Keratinocyte (primary cell): ENCODE measurements at places on chromosomes 13 and 19.

DNA sequence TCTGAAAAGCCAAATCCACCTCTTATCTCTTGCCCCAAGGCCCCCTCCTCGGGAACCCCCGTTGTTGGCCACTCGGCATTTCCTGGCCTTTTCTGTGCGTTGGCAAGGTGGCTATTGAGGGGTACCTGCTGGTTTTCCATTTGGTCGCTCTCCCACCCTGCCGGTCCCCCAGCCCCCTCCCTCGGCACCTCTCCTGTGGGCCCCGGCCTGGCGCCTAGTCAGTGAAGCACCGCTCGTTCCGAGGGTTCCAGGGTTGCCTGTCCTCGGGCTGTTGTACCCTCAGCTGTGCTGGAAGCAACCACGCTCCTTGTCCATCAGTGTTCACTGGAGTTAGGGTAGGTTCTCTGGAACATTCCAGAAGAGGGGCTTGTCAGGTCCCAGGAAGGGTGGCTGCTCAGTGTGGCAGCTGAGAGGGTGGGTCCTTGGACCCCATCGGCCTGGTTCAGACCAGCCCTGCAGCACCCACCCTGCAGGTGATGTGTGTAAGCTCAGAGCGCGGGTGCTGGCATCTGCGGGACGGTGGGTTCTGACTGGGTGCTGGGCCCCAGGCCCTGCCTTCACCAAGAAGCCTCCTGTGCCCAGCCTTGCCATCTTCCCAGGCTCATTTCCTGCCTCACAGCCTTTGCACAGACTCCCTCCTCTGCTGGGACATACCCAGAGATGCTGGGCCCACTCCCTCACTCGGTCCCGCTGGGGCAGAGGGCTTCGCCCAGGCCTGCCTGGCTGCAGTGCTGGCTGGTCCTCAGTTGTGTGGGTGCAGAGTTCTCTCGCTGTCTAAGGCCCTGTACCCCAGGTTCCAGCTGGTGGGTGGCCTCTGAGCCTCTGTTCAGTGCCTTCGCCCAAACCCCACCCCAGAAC is 21.3 kb downstream of the NKPD1 start:
- no peak for DNase-seq

DNA sequence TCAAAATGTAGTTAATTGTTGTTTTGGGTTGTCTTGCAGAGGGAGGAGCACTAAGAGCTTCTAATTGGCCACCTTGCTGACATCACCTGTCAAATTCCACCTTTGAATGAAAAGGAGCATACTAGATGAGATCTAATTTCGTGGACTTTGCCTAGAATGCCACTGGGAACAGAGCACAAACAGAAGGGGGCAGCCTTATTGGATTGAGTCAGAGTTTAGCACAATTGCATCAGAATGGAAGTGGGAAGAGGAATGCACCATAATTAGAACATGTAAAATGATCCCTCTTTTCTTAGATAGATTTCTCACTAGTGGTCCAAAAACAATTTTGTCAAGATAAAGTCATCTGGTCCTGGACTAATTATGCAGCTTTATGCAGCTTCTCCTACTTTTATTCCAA is 1552.2 kb downstream of the PCDH9 start:
- DNase-seq, result no peak

- DNase-seq, result no peak
Measured at GRCh38 chr13:63184693-63185092, 1769.0 kb upstream of the PCDH20 start.

DNA sequence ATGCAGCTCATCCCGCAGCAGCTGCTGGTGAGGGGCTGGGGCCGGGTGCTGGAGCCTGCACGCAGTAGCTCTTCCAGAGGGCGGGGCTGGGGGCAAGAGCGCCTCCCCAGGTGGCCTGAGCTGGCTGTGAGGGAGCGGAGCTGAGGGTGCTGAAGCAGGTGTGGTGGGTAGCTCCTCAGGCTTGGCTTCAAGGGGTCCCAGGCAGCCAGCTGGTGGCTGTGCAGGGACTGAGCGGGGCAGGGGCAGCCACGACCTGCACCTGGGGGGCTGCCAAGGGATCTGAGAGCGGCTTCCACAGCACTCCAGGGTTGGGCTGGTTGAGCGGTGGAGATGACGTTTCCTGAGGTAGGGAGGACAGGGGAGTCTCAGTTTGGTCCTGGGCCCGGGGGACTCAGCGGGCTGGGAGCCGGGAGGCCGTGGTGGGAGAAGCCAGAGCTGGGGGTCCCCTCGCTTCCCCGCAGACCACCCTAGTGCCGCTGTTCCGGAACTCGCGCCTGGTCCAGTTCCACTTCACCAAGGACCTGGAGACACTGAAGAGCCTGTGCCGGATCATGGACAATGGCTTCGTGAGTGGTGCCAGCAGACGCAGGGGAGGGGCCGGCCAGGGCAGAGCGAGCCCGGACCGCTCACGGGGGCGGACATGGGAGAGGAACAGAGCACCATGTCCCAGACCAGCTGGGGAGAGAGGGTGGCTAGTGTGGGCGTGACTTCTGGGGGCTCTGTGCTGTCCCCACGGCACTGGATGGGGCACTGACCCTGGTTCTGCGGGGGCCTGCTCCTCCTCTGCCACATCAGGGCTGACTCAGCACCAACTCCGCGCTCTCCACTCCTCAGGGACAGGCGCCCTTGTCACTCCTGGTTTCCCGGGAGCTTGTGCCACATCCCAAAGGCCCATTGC is 7.4 kb downstream of the PTOV1 start:
- no peak for DNase-seq

- no peak for DNase-seq
Measured at GRCh38 chr13:78662467-78662866, 3.5 kb upstream of the OBI1 start.

GRCh38 chr13:75645141-75645540 is 9.0 kb downstream of the LMO7 start:
- no peak for DNase-seq

DNA sequence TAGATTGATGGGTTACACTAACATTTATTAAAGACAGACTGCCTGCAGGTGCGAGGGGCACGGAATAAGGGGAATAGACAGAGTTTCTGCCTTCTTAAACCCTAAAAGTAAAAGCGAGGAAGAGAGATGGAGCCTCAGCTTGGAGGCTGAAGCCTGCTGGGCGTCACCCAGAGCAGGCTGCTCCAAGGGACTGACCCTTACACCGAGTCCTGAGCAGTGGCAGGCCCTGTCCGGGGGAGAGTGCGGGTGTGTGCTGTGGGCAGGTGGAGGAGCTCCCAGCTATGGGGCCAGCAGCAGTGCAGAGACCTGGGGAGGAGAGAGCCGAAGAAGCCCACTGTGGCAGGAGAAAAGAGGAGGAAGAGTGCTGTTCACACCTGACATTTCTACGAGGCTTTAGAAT is 86.4 kb downstream of the SOX1 start:
- DNase-seq, result no peak

- DNase-seq, result no peak
Measured at GRCh38 chr13:32663660-32664059, 77.4 kb downstream of the PDS5B start.

- no peak for DNase-seq
Measured at GRCh38 chr13:27193496-27193895, 21.9 kb upstream of the USP12 start.

DNA sequence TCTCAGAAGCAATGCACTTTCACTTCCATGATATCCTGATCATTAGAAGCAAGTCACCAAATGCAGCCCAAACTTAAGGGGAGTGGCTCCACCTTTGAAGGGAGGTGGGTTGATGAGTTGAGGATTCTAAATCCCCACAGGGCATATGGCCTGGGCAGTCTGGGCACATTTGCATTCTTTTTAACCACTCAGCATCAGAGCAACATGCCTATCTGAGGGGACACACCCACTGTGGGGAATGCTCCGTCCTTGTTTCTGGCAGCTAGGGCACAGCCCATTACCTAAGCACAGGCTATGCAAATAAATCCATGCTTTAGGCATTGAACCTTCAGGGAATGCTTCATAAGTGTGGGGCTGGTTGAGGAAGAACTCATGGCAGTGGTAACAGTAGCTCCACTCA is 12.3 kb upstream of the SACS start:
- DNase-seq, result peak; percentile 17

GRCh38 chr19:590396-590745 is 690 bp downstream of the HCN2 start:
- DNase-seq, result no peak

DNA sequence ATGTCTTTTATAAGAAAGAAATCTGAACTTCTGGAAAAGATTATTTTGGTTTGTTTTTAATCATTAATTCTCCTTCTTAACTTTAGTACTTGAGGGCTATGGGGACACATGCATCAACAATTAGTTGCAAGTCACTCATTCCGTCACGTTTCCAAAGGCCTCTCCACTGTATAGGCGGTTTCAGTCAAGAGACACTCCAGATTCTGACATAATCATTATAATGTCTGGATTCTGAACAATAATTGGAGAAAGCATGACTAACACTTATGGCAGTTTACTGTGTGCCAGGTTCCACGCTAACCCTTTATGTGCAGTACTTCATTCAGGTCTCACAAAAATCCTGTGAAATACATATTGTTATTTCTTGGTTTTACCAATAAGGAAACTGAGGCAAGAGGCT is 71.9 kb downstream of the TNFRSF19 start:
- DNase-seq, result no peak

DNA sequence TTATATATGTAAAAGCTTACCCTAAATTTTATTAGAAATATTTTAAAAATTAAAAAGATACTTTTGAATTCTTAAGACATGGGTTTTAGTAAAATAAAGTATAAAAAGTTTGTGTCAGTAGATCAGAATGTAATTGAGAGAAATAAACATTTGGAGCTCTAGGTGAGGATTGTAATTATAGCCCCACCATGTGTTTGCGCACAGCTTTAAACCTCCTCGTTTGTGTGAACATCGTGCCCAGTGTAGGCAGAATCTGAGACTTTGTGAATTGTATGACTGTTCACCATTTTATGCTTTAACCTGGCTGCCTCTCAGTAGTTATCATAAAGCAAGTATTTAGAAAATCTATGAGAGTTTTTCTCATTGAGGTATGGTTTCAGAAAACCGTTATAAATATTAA is 29.1 kb downstream of the CUL4A start:
- DNase-seq, result no peak

- peak; percentile 1 for DNase-seq
Measured at GRCh38 chr19:51194527-51195315, 30.2 kb upstream of the CD33 start.

DNA sequence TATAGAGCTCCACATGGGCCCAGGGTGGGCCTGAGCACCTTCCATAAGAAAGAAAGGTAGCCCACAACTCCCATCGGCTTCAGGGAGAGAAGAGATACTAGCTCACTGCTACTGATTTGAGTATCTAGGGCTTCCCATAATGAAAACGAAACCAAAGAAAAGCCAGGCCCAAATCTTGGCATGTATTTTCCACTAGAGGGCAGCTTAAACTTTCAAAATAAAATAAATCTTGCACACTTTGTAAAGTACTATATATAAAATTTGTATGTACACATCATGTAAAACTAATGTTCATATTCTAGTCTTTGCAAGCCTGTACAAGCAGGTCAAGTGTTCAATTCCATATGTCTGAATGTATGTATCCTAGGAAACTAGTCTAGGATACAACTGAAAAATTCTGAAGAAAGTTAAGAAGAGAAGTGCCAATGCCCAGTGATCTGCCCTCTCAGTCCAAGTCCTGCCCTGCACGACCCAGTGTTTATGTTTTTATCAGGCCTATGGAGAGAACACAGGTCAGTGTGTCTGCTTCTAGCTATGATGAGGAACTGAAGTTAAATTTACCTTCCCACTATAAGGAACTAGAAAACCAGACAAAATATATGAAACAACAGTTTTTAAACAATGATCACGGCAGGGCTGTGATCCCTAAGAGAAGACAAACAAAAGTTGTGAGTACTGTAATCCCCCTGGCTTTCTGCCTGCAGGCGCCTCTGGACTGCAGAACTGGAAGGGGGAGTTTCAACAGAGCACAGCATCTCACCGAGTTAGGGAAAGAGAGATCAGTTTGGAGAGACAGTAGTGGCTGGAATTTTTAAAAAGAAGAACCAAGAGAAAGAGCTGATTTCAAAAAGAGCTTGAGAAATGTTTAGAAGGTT is 475.7 kb downstream of the UQCRFS1 start:
- DNase-seq, result no peak

GRCh38 chr13:38262211-38262610 is 87.4 kb upstream of the UFM1 start:
- no peak for DNase-seq

- no peak for DNase-seq
Measured at GRCh38 chr19:49120325-49120683, 960 bp downstream of the PPFIA3 start.

GRCh38 chr13:113051641-113052040 is 54.0 kb upstream of the F7 start:
- no peak for DNase-seq

GRCh38 chr13:49258089-49258796 is 10.5 kb downstream of the CDADC1 start:
- DNase-seq, result no peak

GRCh38 chr19:6967967-6968366 is 53.3 kb downstream of the MBD3L2B start:
- no peak for DNase-seq

GRCh38 chr13:51167393-51168191 is 54.6 kb upstream of the FAM124A start:
- DNase-seq, result no peak

- no peak for DNase-seq
Measured at GRCh38 chr19:2055931-2056836, 5.1 kb upstream of the MKNK2 start.

- no peak for DNase-seq
Measured at GRCh38 chr13:45411221-45411620, 7.0 kb downstream of the SLC25A30 start.

DNA sequence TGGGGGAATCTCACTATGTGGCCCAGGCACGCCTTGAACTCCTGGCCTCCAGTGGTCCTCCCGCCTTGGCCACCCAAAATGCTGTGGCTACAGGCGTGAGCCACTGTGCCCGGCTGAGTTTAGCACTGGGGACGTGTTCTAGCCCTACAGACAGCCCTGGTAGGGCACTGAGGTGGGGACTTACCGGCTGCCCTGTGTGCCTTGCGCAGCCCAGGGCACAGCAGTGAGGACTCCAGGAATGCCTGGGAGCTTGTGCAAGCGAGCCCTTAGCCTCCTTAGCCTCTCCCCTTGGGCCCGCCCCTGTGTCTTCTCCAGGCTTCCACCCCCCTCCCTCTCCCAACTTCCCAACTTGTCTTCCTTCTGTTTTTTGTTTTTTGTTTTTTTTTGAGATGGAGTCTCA is 21.0 kb downstream of the CCNE1 start:
- no peak for DNase-seq

- no peak for DNase-seq
Measured at GRCh38 chr19:27738569-27739193, 1474.3 kb downstream of the UQCRFS1 start.

GRCh38 chr13:27792393-27793218 is at the start of gene GSX1:
GSX1 (plus strand) TSS chr13:27792483; CDS start chr13:27792691, 208 bp downstream.
- DNase-seq, result peak; percentile 13

GRCh38 chr19:407511-408440 is 1.2 kb downstream of the C2CD4C start:
- DNase-seq, result no peak
